ENCODE measurements at places on chromosomes 5 and 9. TPM values are rescaled to one million over a fixed set of nuclear protein-coding genes. Genes with fewer than 3 reads are reported as not detected.

GFI1B gene
- not detected for total RNA-seq

SH3GL2 gene
- 0.33 TPM for total RNA-seq

TNFSF8 gene
- not detected for total RNA-seq

SH2D3C gene
- total RNA-seq: 0.25 TPM

MORN5 gene
- total RNA-seq: not detected

STKLD1 gene
- total RNA-seq: 0.49 TPM
